ENCODE measurements at places on chromosomes 5 and 9.

- H3K27ac ChIP-seq: no peak overlapping the region
- no peaks in the 10 kb centered on the region for H3K36me3 ChIP-seq
- no peak overlapping the region for H3K4me3 ChIP-seq
- H3K27me3 ChIP-seq: peaks cover 7% of the 10 kb centered on the region
- no peaks in the 10 kb centered on the region for H3K4me1 ChIP-seq
- DNase-seq: no peak
Measured at GRCh38 chr5:56993241-56993640, 41.3 kb upstream of the MIER3 start.

GRCh38 chr5:169302491-169303118, 1.7 kb upstream of the SLIT3 start:
- H3K36me3 ChIP-seq: peaks cover 4% of the 10 kb centered on the region
- peak overlapping the region; percentile 39 for H3K27ac ChIP-seq
- peak; percentile 85 for DNase-seq
- peak overlapping the region; percentile 89 for H3K4me3 ChIP-seq
- H3K27me3 ChIP-seq: peaks cover 67% of the 10 kb centered on the region
- peaks cover 32% of the 10 kb centered on the region for H3K4me1 ChIP-seq

DNA sequence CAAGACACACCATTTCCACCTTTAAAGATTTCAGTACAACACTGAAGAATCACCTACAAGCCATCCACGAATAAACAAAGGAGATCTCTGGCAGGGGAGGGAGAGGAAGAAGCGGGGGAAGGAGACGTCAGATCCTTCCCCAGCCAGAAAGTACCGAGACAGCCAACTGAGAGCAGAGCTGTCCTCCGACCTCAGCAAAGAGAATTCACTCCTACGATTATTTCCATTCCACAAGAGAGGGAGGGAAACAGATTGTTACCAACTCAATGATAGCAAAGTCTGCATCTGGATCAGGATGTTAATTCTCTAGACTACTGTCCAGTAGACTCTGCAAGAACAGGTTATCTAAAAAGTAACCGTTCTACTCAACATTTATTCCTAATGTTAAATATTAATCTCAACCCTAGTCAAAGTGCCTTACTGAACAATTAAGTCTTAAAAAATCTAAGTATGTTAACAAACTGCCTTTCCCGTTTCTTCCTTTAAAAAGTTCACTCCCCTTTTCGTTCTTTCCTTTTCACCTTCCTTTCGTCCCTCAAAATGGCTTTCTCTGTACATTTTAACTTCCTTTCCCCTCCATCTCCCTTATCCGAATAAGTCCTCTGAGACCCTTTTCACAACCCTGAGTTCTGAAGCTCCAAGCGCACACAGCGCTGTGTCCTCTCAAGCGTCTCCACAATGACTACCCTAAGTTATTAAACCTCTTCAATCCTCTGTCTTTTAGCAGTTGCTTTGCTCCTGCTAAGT, 1.4 kb downstream of the CHD1 start:
- H3K36me3 ChIP-seq: peaks cover 18% of the 10 kb centered on the region
- no peak for DNase-seq
- H3K27me3 ChIP-seq: no peaks in the 10 kb centered on the region
- H3K4me1 ChIP-seq: peaks cover 14% of the 10 kb centered on the region
- H3K4me3 ChIP-seq: peak overlapping the region; percentile 97

DNA sequence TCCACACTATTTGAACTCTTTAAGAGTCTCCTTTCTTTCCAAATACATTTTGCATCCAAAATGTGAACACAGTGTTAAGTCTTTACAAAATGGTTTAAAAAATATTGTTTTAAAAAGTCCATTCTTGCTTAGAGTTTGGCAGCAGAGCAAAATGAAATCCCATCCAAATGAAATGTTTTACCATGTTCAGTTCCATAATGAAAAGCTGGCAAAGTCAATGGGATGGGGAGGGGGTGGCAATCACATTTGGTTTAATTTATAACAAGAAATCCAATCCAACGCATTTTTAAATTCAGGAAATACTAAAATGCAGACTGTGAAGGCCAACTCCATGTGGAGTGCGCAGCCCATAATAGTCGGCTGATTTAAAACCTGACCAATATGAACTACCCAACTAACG, 39.4 kb downstream of the MRPL36 start:
- no peak overlapping the region for H3K27ac ChIP-seq
- peaks cover 24% of the 10 kb centered on the region for H3K27me3 ChIP-seq
- H3K36me3 ChIP-seq: peaks cover 3% of the 10 kb centered on the region
- no peak overlapping the region for H3K4me3 ChIP-seq

GRCh38 chr5:172064358-172064757, 57.9 kb upstream of the FBXW11 start:
- H3K27me3 ChIP-seq: no peaks in the 10 kb centered on the region
- H3K4me3 ChIP-seq: no peak overlapping the region
- no peak for DNase-seq
- peaks cover 26% of the 10 kb centered on the region for H3K36me3 ChIP-seq

- no peak overlapping the region for H3K27ac ChIP-seq
- H3K27me3 ChIP-seq: no peaks in the 10 kb centered on the region
- H3K36me3 ChIP-seq: no peaks in the 10 kb centered on the region
- no peak overlapping the region for H3K4me3 ChIP-seq
- no peak for DNase-seq
- H3K4me1 ChIP-seq: no peaks in the 10 kb centered on the region
Measured at GRCh38 chr9:84061613-84062193, 81.1 kb downstream of the RMI1 start.

GRCh38 chr9:9792144-9792857, 820.5 kb downstream of the PTPRD start:
- no peaks in the 10 kb centered on the region for H3K27me3 ChIP-seq
- no peak for DNase-seq
- H3K36me3 ChIP-seq: peaks cover 4% of the 10 kb centered on the region
- H3K4me3 ChIP-seq: no peak overlapping the region

DNA sequence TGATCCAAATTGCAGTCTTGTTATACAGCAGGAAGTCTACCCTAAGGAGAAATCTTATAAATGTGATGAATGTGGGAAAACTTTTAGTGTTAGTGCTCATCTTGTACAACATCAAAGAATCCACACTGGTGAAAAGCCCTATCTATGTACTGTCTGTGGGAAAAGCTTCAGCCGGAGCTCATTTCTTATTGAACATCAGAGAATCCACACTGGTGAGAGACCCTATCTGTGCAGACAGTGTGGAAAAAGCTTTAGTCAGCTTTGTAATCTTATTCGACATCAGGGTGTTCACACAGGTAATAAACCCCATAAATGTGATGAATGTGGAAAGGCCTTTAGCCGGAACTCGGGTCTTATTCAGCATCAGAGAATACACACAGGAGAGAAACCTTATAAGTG, 10.4 kb downstream of the ZNF189 start:
- peaks cover 79% of the 10 kb centered on the region for H3K36me3 ChIP-seq
- no peaks in the 10 kb centered on the region for H3K4me1 ChIP-seq
- no peak for DNase-seq
- no peak overlapping the region for H3K4me3 ChIP-seq
- H3K27me3 ChIP-seq: no peaks in the 10 kb centered on the region

DNA sequence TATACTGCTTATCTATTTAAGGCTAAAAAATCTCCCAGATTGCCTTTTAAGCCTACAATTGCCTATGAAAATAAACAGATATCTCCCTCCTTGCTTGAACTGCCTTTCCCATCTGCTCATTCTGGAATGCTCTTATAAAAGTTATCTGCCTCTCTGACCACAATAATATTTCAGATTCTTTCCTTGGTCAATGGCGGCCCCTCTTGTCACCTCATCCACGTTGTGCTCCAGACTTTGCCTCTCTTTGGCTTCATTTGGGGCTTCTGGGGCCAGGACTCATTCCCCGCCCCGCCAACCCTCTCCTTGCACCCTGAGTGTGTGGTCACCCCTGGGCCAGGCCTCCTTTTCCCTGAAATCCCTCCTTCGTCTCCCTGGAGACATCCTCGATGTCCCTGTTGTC, 110.0 kb upstream of the RPS23 start:
- H3K27me3 ChIP-seq: no peaks in the 10 kb centered on the region
- H3K27ac ChIP-seq: no peak overlapping the region
- no peak overlapping the region for H3K4me3 ChIP-seq
- DNase-seq: no peak

- no peak for DNase-seq
- H3K27ac ChIP-seq: no peak overlapping the region
- H3K36me3 ChIP-seq: no peaks in the 10 kb centered on the region
- H3K27me3 ChIP-seq: no peaks in the 10 kb centered on the region
Measured at GRCh38 chr9:127844821-127845359, 9.6 kb downstream of the ENG start.

DNA sequence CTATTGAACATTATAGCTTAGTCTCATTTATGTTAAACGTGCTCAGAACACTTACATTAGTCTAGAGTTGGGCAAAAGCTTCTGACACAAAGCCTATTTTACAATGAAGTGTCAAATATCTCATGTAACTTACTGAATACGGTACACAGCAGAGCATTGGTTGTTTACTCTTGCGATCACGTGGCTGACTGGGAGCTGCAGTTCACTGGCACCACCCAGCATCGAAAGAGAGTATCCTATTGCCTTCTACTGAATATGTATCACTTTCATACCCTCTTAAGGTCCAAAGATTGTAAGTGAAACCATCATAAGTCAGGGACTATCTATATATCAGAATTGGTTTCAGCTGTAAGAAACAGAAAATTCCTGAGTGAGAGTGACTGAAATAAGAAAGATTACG, 42.6 kb upstream of the OSMR start:
- no peak overlapping the region for H3K27ac ChIP-seq
- no peaks in the 10 kb centered on the region for H3K27me3 ChIP-seq
- H3K4me1 ChIP-seq: no peaks in the 10 kb centered on the region

DNA sequence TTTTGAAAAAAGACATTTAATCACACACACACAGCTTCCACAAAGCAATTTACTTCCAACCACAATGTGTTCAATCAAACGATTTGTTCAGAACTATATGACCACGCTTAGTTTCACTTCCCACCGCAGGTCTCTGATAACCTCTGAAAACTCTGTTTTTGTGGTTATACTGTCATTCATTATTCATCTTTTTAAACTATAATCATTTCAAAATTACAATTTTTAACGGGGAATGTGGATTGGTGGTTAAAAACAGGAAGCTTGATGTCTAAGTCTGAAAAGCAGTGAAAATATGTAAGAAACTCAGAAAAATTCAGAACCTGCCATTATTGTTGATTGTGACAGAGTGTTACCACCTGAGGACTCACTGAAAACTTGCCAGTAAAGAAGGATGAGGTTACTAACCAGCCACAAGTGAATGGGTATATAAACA, 12.7 kb upstream of the TMEM174 start:
- H3K4me3 ChIP-seq: no peak overlapping the region
- no peaks in the 10 kb centered on the region for H3K36me3 ChIP-seq
- peaks cover 15% of the 10 kb centered on the region for H3K27me3 ChIP-seq
- no peaks in the 10 kb centered on the region for H3K4me1 ChIP-seq

- peak overlapping the region; percentile 58 for H3K4me3 ChIP-seq
- DNase-seq: no peak
- H3K27ac ChIP-seq: peak overlapping the region; percentile 62
- H3K4me1 ChIP-seq: peaks cover 55% of the 10 kb centered on the region
- no peaks in the 10 kb centered on the region for H3K36me3 ChIP-seq
- no peaks in the 10 kb centered on the region for H3K27me3 ChIP-seq
Measured at GRCh38 chr9:91833878-91834255, 116.2 kb downstream of the ROR2 start.

DNA sequence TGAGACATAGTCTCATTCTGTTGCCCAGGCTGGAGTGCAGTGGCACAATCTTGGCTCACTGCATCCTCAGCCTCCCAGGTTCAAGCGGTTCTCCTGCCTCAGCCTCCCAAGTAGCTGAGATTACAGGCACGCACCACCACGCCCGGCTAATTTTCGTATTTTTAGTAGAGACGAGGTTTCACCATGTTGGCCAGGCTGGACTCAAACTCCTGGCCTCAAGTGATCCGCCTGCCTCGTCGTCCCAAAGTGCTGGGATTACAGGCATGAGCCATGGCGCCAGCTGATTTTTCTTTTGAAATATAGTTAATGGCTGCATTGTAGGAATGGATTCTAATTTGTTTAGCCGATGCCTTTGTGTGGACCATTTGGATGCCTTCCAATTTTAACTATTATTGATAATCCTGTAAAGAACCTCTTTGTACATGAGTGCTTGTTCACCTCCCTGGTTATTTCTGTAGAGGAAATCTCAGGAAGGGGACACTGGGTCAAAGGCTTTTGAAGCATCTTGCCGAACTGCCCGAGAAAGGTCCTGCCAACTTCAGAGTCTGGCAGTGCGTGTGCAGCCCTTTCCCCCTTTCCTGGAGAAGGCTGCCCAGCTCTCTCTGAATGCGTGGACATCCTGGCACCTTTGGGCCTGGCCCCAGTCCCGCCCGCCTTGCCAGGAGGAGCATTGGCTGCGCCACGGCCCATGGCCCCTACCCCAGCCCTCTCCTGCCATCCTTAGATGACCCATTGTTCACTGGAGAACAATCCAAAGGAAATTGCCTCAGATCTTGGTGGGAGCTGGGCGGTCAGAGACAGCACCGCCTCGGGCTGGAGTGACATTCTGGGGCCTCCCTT, 8.9 kb upstream of the NUP214 start:
- H3K36me3 ChIP-seq: peaks cover 3% of the 10 kb centered on the region
- no peak for DNase-seq
- no peak overlapping the region for H3K4me3 ChIP-seq
- no peaks in the 10 kb centered on the region for H3K27me3 ChIP-seq

DNA sequence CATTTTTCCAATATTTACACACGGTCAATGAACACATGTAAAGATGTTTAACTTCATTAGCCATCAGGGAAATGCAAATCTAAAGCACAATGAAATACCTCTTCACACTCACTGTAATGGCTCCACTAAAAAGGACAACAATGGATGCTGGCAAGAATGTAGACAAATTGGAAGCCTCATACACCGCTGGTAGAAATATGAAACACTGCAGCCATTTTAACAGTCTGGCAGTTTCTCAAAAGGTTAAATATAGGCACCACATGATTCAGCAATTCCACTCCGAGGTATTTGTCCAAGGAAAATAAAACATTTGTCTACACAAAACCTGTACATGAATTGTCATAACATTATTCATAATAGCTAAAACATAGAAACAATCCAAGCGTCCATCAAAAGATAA, 20.0 kb downstream of the RNF145 start:
- H3K4me3 ChIP-seq: no peak overlapping the region
- peaks cover 13% of the 10 kb centered on the region for H3K4me1 ChIP-seq
- no peak for DNase-seq
- H3K27me3 ChIP-seq: no peaks in the 10 kb centered on the region
- H3K27ac ChIP-seq: no peak overlapping the region

DNA sequence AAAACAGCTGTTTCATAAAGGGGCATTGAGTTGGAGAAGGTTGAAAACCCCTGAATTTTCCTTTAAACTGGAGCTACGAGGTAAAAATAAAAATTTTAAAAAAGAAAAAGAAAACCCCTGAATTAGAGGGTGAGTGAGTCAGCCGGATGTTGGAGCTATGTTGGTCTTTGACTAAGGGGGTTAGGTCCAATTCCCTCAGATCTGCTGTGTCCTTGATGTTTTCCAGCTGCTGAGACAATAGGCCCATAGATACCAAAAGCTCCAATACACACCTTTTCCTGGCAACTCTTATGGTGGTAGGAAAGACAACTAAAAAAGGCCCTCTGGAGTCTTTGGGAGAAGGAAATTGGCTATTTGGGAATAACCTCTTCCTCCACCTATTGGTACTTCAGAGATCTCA, 79.4 kb upstream of the SAP30L start:
- H3K4me1 ChIP-seq: peaks cover 51% of the 10 kb centered on the region
- H3K27me3 ChIP-seq: peaks cover 24% of the 10 kb centered on the region
- no peaks in the 10 kb centered on the region for H3K36me3 ChIP-seq
- H3K4me3 ChIP-seq: no peak overlapping the region
